ENCODE measurements at places on chromosomes 1 and 21.

DNA sequence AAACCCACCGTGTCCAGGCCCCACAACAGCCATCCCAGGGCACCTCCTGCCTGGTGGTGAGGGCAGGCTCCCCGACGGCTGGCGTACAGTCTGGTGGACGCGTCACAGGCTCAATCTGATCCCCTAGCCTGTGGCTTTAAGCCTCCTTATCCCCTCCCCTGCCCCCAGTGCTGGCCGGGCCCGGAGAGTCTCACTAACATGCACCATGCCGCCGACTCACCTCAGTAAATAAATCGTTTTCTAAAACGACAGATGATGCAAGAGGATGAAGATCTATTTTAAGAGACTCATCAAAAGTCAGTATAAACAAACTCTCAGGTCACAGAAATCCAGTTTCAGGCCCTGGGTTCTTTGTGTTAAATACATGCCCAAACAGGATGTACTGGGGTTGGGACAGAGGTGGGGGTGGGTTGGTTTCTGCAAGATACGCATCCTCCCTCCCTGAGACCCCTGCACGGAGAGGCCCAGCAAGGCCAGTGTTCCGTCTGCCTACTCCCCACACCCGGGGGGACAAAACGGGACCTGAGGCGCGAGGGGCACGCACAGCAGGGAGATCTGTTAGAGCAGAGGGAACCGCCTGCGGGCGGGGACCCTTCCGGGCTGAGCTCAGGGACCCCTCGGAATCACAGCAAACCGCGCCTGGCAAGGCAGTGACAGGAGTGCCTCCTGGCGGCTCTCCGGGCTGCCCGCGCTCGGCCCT, 3.1 kb downstream of the PANK4 start:
- no peak for DNase-seq

- no peak for DNase-seq
These were observed 93.1 kb downstream of the HHIPL2 start for GRCh38 chr1:222454782-222455181.

GRCh38 chr21:26159869-26160268, 10.7 kb downstream of the APP start:
- no peak for DNase-seq

DNA sequence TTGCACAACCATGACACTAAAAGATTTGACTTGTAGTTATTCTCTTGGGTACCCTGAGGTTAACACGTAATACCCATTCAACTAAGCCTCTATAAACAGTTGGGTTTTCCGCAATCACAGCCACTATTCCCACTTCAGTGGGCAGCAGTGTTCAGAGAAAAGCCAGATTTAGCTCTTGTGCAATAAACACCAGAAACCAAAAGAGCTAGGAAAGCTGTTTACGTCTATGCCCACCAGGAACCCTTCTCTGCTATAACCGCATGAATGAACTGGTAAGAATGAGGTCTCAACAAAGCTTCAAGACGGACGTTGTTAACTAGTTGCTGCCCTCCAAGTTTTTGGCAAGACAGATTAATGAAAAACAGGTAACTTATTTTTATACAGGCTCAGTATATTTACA, 101.3 kb downstream of the SLC45A1 start:
- DNase-seq: no peak

DNA sequence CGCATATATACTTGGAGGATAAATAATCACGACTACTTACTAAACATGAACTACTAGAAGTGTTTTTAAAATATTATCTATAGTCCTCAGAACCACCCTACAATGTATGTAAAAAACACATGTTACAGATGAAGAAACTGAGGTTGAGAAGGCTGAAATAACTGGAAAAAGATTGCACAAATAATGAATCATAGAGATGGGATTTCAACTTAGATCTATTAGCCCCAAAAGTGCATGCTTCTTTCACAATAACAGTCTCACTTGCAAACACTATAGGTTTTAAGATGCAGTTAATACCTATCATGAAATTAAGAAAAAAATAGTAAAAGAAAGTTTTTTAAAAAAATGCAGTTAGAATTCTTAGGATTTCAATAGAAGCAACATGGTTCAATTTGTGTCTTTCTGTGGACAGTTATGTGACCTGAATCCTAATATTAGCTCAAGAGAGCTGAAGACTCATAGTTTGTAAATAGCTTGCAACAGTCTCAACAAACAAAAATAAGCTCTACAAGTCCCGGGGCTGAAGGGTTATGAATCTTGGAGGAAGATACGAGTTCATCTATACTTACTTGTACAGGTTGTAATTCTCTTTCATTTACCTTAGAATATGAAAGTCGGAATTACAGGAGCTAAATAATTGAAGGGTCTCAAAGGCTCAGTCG, 58.6 kb upstream of the NTPCR start:
- no peak for DNase-seq

DNA sequence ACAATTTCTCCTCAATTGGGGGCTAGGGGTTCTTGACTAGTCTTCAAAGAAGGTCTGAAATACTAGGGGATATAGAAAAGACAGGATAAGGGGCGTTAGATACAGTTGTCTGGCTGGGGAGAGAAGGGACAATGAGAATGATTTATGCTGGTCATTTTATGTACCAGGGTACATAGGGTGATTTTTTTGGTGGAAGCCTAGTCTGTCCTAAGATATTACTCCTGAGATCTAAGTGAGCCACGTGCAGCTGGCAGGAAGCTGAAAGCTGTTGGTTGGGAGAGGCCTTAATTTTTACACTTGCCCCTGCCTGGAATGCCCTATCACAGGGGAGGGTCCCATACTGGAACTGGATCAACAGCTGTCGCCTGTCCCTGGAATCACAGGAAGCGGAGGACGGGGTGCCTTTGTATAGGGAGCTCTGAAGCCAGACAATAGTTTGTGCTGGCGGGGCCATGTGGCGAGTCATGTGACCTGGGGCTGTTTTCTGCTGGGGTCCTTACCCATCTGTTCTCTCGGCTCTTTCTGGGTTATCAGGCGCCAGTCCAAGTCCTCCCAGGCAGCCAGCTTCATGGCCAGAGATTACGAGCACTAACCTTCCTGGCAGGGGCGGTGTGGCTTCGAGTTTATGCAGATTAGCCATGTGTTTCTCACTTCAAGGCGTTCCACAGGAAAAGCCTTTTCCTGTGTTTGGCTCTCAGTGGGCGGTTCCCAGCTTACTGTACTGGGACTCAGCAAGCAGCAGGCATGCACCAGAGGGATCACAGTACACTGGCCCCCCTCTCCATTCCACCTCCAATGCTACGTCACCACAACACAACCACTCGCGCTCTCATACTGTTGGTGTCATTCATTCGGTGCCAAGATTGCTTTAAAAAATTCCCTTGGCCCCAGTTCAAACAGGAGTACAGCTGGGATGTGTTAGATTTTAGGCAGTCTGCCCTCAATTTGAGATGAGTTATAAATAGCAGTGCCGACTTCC, 27.5 kb downstream of the ARID1A start:
- peak; percentile 18 for DNase-seq

GRCh38 chr1:115976921-115977498, 697 bp downstream of the SLC22A15 start:
- DNase-seq: no peak
